ENCODE measurements at places on chromosomes 4 and X.

DNA sequence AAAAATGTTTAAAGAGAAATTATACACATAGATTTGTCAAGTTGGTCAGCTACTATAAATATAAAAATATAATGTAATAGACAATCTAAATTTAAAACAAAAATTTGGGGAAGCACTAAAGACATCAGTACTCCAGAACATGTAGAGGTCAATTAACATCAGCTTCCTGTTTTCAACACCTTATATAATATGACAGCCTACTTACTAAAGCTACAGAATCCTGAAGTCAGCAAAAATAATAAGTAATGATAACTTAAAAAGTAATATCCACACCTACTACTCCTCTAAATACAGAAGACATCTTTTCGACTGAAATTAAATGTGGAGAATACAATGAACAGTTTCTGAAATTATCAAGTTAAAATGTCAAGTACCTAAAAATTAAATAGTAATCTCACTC, 118.6 kb downstream of the LRBA start:
- no peak for DNase-seq

DNA sequence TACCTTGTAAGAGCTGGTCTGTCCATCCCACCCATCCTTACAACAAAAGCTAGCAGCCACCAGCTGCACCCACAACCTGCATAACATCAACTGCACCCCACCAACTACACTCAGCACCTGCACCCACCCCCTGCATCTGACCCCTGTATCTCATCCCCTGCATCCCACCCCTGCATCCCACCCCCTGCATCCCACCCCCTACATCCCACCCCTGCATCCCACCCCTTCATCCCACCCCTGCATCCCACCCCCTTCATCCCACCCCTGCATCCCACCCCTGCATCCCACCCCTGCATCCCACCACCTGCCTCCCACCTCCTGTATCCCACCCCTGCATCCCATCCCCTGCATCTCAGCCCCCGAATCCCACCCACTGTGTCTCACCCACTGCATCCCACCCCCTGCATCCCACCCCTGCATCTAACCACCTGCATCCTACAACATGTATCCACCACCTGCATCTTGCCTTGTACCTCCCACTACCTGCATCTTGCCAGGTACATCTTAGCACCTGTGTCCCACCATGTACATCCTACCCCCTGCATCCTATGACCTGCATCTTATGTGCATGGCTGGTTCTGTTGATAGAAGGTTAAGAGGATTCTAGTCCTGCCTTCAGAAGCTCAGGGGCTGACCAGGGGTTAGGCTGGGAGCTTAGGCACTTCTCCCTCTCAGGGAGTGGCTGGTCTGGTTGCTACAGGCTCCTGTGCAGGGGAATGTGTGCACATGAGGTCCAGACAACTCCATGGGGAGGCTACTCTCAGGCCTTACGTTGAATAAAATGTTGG, 9.4 kb downstream of the TMEM271 start:
- no peak for DNase-seq

DNA sequence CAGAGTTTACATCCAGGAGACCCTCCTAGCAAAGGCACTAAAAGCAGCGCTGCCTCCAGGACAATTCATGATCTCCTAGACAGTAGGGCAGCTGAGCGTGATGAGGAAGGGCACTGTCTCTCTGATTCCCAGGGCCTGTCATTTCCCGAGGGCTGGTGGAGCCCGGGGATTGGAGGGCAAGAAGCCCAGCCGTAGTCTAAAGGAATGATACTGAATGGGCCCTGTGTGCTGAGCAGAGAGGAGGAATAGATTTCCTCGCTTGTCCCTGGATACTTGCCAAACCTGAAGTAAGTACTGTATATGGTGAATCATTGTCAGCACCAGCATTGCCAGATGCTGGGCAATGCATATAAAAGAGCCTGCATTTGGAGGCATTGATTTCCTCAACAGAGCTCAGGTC, 88.0 kb upstream of the SLITRK2 start:
- DNase-seq, result no peak

DNA sequence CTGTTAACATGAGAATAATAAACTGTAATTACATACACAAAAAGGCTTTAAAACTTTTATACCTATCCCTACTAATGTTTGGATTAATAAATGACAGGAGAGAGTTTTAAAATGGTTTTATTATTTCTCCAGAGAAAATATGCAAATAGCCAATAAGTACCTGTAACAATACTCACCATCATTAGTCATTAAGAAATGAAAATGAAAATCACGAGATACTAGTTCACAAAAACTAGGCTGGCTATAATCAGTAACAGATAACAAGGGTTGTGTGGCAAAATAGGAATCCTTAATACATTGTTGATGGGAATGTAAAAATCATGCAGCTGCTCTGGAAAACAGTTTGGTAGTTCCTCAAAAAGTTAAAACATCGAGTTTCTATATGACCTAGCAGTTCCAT, 25.2 kb upstream of the AP1AR start:
- no peak for DNase-seq

GRCh38 chr4:121048165-121048564, 24.2 kb downstream of the NDNF start:
- DNase-seq, result no peak

- DNase-seq, result no peak
Measured at GRCh38 chr4:151199319-151200190, 77.4 kb upstream of the PRSS48 start.
